ENCODE measurements at places on chromosomes 13 and 19.

DNA sequence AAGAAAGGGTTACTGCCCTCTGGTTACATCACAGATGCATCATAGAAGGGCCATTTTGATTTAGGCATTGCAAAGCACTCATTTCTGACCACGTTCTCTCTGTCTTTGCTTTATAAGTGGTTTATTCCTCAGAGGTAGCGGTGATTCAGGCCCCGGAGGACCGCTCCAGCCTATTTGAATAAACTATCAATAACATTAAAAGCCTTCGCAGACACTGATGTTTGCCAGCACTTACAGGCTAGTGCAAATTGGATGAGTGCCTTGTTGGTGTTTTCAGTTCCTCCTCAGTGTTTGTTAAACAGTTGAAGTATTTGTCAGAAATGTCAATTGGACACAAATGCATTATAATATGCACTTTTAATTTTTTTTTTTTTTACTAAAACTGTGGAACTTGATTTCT lies 120.2 kb downstream of the RXFP2 start:
- DNase-seq = no peak

- no peak for DNase-seq
Measured at GRCh38 chr13:103199380-103200088, 133.3 kb upstream of the SLC10A2 start.

DNA sequence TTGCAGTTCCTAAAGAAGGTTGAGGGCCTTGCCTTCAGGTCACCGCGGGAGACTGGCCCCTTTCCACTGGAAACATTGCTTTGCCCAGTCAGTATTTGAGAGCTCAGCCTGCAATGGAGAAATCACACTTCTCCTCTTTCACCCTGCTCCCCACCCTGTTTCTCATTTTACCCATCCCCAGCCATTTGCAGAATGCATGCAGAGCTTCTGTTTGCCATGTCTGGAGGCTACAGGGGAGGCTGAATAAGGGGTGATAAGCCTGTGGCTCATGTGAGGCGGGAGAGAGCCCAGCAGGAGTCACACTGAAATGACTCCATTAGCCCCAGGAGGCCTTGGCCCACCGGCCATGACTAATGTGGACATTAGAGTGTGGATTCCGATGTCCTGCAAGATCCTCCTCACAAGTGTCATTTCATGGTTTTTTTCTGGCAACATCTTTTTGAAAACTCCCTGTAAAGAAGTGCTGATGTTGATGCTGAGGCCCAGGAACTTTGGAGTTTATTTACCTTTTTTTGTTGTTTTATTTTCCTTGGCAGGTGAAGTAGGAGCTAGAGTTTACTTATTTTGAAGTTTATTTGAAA lies 6.3 kb downstream of the SPINT2 start:
- DNase-seq = no peak

DNA sequence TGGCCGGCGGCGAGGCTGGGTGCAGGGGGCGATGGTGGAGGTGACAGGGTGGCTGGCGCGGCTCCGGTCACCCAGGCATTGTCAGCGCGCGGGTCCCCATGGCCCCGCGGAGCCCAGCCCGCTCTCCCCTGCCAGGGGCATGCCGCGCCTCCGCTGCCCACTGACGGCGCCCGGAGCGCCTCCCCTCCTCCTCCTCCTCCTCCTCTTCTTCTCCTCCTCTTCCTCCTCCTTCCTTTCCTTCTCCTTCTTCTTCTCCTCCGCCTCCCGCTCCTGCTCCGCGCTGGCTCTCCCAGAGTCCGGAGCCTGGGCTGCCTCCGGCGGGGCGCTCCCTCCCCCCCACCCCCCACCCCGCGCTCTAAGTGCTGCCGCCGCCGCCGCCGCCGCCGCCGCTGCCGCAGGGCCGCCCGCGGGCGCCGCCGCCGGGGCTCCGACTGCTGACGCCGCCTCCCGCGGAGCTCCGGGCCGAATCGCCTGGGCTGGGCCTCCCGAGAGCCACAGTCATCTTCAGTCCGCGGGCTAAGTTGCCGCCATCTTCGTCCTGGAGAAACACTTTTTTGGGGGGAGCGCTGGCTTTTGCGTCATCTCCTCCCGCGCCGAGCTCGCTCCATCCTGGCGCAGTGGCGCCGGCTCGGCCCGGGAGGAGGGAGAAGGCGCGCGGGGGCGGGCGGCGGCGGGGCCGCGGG lies 348.3 kb downstream of the LIG4 start:
- DNase-seq = no peak

GRCh38 chr19:31070146-31071065 lies 278.8 kb downstream of the TSHZ3 start:
- no peak for DNase-seq

GRCh38 chr13:66069570-66069969 lies 1160.6 kb downstream of the PCDH9 start:
- no peak for DNase-seq

- no peak for DNase-seq
Measured at GRCh38 chr13:101949681-101950080, 452.2 kb downstream of the FGF14 start.
